ENCODE measurements at places on chromosomes 4 and X. TPM values are rescaled to one million over a fixed set of nuclear protein-coding genes. Genes with fewer than 3 reads are reported as not detected.

The XK gene
- polyA plus RNA-seq, result not detected

GRCh38 chrX:129007631-129008030 is 515.7 kb downstream of the SMARCA1 start:
- no peaks in the 10 kb centered on the region for H3K4me1 ChIP-seq
- H3K4me3 ChIP-seq, result no peak overlapping the region
- H3K36me3 ChIP-seq, result no peaks in the 10 kb centered on the region
- H3K27ac ChIP-seq, result no peak overlapping the region

- H3K27ac ChIP-seq, result no peak overlapping the region
- no peak overlapping the region for H3K4me3 ChIP-seq
- no peaks in the 10 kb centered on the region for H3K36me3 ChIP-seq
- no peaks in the 10 kb centered on the region for H3K27me3 ChIP-seq
- peaks cover 9% of the 10 kb centered on the region for H3K4me1 ChIP-seq
Measured at GRCh38 chr4:83118869-83119268, 4.3 kb upstream of the PLAC8 start.

The HS3ST1 gene
- polyA plus RNA-seq, result not detected

DNA sequence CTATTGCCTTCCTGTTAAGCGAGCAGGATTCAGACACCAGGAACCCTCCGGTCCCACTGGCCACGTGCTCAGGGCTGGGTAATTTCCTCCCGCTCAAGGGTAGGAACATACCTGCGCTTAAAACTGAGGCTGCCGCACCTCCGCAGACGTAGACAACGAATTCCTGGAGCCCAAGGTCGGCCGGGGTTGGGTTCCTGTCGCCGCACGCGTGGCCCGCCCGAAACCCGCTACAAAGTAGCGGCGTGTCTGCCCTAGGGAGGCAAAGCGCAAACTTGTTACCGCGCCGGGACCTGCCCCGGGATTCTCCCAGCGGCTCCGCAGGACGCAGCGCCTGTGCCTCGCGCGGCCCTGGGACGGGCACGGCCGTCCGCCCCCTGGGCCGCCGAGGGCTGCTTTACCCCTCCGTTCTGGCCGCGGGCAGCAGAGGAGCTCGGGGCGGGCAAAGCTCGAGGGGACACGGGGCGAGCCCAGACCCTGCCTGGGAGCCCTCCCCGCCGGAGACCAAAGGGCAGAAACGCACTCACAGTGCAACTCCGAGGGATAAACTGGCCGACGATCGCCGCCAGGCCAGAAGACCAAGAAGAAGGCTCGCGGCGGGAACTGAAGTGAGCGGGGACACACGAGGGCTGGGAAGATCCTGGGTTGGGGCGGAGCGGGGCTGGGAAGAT is at the start of gene ERVMER34-1:
TSS of gene ERVMER34-1 (minus strand) at position 607 of the 668 bp plus-strand sequence. CDS start 5,905 bp downstream, outside the sequence.
- no peaks in the 10 kb centered on the region for H3K36me3 ChIP-seq
- no peak for DNase-seq
- no peaks in the 10 kb centered on the region for H3K27me3 ChIP-seq
- H3K4me3 ChIP-seq, result peak within 1 kb of the TSS; percentile 39
- no peak within 1 kb of the TSS for H3K27ac ChIP-seq

DNA sequence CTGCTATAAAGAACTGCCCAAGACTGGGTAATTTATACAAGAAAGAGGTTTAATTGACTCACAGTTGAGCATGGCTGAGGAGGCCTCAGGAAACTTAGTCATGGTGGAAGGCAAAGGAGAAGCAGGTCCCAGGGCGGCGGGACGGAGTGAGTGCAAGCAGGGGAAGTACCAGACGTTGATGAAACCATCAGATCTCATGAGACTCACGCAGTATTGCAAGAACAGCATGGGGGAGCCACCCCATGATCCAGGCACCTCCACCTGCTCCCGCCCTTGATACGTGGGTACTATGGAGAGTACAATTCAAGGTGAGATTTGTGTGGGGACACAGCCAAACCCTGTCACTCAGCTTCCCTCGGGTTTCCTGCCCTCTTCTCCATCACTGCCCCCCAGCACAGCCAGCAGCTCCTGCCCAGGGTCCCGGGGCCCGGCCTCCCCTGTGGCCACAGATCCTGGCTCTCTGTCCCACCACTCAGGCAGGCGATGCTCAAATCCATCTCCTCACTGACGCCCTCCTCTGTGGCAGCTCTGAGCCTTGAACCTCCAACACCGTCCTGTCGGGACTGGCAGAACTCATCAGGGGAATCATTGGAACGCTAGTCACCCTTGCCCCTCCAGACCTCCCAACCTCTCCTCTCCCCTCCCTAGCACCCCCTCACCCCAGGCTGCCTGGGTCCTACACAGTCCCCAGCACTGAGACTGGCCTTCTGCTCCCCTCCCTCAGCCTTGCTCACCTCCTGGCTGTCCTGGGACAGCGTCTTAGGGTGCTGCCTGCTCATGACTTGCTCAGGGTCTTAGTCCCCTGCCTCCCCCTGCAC is 37.6 kb downstream of the FGFRL1 start:
- H3K4me3 ChIP-seq, result no peak overlapping the region
- no peaks in the 10 kb centered on the region for H3K4me1 ChIP-seq
- H3K27ac ChIP-seq, result no peak overlapping the region

- no peaks in the 10 kb centered on the region for H3K27me3 ChIP-seq
- no peaks in the 10 kb centered on the region for H3K4me1 ChIP-seq
- no peak for DNase-seq
- no peak overlapping the region for H3K4me3 ChIP-seq
- no peak overlapping the region for H3K27ac ChIP-seq
Measured at GRCh38 chr4:3802571-3803474, 36.6 kb downstream of the ADRA2C start.

All from naive thymus-derived CD4-positive, alpha-beta T cell (primary cell).